Activated T-helper 2 cell treated with anti-CD3 and anti-CD28 coated beads, Interferon-gamma antibody, Interleukin-2, Interleukin-4, amounts not matched to agents 10 μg/mL and 5 μg/mL and 100 μg/mL, durations not matched to agents 14 hours and 24 hours and 36 hours (primary cell): ENCODE measurements at places on chromosomes 1 and 21.
A peak's percentile ranks its signal among the peaks of the same experiment; 100 is the strongest.

DNA sequence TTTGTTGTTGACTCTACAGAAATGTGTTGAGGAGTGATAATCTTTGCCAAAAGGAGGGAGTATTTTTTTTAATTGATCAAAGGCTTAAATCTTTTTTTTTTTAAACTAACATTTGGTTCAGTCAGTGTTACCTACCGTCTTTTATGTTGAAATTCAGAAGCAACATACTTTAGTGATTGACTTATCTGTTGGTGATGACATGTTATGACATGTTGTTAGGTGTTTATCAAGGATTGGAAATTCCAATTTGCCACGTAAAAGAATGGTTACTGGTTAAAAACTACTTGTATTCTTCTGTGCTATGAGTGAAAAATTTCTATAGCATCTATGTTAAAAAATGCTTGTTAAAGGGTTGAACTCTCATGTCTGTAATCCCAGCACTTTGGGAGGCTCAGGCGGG, 61.2 kb downstream of the DNM3 start:
- H3K27me3 ChIP-seq: no peaks in the 10 kb centered on the region
- no peaks in the 10 kb centered on the region for H3K36me3 ChIP-seq
- H3K27ac ChIP-seq: no peak overlapping the region

DNA sequence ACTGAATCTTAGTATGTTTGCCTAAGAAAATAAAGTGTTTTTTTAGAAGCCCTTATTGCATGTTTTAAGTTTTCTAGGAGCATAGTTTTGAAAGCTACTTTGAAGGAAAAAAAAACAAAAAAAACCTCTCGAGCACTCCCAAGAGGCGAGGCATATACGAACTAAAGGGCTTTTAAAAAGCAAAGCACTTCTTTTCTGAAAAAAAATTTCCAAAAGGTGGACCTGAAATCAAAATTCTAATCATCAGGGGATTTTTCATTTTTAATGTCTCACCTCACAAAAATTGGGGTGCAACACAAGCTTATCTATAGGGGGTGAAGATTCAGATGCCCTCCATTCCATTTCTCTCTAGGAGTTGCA, 594 bp downstream of the GLMN start:
- DNase-seq: no peak
- peaks cover 34% of the 10 kb centered on the region for H3K4me1 ChIP-seq
- peak overlapping the region; percentile 98 for H3K4me3 ChIP-seq
- H3K27me3 ChIP-seq: no peaks in the 10 kb centered on the region

DNA sequence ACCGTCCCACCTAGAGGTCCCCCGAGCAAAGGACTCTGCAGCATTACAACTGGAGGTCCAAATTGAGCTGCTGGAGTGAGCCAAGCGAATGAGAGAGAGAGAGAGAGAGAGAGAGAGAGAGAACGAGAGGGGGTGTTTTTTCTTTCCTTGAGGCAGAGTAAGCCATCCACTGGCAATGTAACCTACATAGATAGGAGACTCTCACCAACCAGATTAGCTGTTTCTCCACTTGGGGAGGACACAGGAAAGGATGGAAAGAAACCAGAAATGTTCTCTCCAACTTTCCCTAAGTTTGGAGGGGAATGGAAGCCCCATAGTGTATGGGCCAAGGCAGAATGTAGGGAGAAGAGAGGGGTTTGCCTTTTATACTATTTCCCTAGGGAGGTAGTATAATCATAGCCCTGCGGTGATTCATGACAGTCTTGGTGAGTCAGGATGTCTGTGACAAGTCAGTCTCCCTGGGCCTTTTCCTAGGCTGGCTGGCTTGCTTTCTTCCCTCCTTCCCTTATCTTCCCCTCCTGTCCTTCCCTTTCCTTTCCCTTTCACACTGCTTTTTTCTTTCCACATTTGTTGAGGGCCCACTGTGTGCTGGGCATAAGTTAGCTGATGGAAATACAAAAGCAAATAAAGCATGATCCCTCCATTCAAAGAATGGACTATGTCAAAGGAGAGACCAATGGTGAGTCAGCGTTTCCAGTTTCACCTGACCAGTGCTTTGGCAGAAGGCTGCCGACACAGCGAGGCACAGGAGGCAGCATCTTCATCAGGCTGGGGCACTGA, 7.1 kb downstream of the FNDC7 start:
- no peak overlapping the region for H3K4me3 ChIP-seq
- H3K27me3 ChIP-seq: peaks cover 12% of the 10 kb centered on the region
- H3K27ac ChIP-seq: no peak overlapping the region

DNA sequence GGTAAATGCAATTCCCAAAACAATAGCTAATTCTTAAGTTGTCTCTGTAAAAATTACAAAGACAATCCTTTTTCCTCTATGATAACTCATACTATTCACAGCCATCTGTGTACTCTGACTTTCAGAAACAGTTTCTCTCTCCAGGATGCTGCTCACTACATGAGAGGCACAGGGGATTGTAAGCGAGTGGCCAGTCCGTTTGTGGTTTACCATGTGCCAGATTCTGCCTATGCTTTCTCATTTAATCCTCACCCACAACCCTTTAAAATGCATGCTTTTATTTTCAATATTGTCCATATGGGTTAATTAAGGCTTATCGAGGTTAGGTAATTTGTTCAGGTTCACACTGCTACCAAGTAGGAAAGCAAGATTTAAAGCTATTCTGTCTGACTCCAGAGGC, 23.0 kb downstream of the RGS1 start:
- peaks cover 12% of the 10 kb centered on the region for H3K27me3 ChIP-seq
- no peak for DNase-seq
- peaks cover 24% of the 10 kb centered on the region for H3K4me1 ChIP-seq
- H3K27ac ChIP-seq: no peak overlapping the region
- H3K36me3 ChIP-seq: no peaks in the 10 kb centered on the region

DNA sequence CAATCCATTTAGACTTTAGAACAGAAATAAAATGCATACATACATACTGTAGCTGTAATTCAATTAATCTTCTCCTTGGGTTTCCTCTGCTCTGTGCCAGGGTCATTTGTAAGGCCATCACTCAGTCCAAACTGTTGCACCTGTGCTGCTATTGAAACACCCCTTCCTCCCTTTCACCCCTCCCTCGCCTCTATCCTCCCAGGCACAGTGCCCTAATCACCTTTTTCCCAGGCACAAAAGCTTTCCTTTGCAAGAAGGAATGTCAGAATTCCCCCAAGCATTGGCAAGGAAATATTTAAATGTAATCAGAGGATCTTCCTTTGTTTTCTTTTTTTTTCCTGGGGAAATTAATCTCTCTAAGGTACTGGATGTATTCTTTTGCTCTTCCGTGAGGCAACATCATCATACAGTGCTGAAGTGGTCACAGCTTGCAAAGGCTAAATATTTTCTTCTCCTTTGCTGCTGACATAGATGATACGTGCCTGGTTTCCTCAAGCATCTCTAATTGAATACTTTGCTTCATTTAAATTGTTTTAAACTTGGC, 339.3 kb upstream of the NR5A2 start:
- no peak for DNase-seq
- no peak overlapping the region for H3K27ac ChIP-seq
- no peaks in the 10 kb centered on the region for H3K36me3 ChIP-seq
- no peak overlapping the region for H3K4me3 ChIP-seq
